ENCODE measurements at places on chromosomes 2 and 18.

DNA sequence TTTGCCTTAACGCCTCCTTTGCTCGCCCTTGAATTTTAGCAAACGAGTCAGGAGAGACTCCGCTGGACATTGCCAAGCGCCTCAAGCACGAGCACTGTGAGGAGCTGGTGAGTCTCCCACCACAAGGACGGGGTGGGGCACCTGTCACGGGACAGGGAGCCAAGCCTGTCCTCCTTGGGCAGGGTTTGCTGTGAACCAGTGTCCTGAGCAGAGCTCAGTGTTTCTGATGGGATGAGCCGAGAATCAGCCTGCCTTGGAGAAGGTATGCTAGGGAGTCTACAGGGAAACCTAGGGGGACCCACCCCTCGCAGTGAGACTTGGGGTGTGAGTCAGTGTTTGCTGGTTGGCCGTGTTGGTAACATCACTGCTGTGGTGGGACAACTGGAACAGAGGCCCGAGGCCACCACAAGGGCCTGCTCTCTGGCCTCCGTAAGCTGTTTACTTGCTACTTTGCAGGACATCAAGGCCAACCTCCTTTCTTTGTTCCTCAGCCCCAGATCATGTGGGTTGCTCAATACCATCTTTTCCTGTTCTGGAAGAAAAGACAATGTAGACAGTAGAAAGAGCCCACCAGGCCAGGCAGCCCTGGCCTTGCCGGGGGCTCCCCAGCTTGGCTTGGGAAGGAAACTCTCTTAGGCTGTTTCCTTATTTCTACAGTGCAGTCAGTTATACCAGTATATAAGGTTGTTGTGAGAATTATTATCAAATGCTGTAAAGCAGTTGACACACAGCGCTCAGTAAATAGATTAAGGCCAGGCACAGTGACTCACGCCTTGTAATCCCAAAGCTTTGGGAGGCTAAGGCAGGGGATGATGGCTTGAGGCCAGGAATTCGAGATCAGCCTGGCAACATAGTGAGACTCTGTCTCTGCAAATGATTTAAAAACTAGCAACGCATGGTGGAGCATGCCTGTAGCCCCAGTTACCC, 42.4 kb downstream of the ITGB1BP1 start:
- DNase-seq, result no peak

GRCh38 chr2:107822302-107822701, 4.4 kb upstream of the RGPD4 start:
- no peak for DNase-seq

DNA sequence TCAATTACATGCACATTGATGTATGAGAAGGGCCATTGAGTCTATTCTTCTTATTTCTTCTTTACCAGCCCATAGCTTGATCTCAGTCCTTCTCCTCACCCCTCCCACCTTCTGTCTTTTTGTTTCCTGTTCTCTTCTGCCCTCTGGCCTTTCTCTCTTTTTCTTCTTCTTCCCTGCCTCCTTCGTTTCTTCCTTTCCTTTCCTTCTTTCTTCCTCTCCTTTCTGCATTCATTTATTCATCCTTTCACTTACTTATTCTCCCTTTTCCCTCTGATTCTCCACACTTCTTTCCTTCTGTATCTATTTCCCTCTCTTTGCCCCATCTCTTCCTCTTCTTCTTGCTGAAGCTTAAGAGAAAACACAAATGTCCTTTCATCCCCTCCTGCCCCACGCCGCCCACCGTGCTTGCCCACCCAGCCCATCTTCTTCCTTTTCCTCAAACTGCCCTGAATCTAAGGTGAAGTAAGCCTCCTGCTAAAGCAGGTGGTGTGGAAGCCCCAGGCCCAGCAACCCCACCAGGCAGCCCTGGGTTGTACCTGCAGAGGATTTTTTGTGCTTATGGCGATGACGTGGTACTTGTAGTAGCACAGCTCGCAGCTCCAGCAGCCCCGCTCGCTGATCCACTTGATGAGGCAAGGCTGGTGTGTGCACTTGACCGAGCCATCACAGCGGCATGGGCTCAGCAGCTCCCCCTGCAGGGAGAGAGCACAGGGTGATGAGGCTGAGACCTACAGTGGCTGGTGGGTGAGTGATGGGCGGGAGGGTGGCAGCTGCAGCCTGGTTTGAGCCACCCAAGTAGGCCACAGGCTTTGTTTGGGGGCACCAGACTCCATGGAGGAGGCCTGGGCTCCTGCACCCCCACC, 89.0 kb downstream of the MARCHF4 start:
- DNase-seq, result no peak

DNA sequence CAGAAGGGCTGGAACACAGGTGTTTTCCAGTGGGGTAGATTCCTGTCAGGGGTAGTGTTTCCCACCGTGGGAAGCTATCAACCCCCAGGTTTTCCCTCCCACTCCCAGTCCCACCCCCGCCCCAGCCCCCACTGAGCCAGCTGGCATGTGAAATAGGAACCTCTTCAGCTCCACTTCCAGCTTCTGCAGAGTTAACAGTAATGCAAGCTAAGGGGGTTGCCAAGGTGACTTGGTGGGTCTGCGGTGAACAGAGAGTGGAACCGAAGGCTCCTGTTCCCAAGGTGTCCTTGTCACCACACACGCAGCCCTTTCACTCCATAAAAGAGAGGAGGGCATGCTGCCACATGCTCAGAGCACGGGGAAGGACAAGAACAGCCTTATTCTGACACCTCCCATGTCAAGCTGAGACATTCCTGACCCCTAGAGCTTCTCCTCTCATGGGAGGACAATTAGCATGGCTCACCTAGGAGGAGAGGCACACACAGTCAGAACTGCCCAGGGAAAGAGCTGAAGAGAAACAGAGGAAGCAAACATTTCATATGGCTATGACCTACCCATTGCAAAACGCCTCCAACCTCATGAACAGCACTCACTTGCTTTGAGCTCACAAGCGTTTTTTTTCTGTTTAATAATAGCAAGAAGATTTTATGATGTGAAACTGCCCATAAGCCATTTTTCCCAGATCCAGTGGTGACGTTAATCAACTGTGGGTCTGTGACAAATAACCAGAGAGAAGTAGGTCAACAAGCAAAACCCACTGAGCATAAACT, 39.8 kb upstream of the TBC1D8 start:
- DNase-seq, result no peak

DNA sequence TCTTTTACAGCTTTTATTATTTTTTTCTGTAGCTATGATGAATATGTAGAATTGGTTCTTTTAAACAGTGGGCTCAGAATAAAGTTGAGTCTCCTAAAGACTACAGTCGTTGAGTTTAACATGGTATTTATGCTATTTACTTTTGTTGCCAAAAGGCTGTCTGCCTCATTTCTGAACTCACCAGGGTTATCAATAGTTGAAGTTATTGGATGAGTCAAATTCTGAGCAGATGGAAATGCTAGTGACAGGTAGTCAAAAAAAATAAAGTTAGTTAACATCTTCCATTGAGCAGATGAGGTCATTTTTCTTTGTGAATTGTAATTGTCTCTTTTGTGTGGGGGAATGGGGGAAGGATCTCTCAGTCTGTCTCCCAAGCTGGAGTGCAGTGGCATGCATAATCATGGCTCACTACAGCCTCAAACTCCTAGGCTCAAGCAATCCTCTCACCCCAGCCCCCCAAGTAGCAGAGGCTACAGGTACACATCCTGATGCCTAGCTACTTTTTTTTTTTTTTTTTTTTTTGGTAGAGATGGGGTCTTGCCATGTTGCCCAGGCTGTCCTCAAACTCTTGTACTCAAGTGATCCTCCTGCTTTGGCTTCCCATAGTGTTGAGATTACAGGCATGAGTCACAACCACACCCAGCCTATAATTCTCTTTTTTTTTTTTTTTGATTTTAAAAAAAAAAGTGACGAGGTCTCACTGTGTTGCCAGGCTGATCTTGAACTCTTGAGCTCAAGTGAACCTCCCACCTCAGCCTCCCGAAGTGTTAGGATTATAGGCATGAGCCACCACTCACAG, 8.9 kb downstream of the PAPOLG start:
- no peak for DNase-seq

GRCh38 chr2:210517264-210517663, 39.1 kb upstream of the CPS1 start:
- no peak for DNase-seq

DNA sequence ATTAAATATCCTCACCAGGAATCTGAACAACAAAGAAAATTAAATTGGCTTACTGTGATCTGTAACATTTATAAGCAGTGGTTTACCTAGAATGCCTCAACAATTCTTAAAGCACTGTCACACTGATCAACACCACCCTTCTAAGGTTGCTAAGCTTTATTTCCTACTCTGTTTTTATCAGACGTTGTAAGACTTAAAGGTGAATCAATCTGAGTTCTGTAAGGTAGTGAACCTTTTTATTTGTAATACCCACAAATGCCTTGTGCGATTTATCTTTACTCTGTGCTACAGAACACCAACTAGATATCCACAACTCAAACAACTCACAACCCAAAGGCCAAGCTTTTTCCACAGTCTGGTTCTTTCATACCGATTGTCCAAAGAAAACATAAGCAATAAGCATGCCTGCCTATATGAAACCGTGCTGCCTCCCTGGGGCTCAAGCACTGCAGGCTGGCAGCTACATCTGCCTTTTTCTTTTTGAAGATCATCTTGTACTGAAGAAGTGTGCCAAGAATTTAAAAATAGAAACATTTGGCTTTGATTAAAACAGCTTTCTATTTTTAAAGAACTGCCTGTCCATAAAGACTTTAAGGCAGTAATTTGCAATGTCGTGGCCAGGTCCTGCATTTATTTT, 490.7 kb downstream of the NUP35 start:
- DNase-seq, result no peak
